ENCODE measurements at places on chromosomes 7 and 10.

DNA sequence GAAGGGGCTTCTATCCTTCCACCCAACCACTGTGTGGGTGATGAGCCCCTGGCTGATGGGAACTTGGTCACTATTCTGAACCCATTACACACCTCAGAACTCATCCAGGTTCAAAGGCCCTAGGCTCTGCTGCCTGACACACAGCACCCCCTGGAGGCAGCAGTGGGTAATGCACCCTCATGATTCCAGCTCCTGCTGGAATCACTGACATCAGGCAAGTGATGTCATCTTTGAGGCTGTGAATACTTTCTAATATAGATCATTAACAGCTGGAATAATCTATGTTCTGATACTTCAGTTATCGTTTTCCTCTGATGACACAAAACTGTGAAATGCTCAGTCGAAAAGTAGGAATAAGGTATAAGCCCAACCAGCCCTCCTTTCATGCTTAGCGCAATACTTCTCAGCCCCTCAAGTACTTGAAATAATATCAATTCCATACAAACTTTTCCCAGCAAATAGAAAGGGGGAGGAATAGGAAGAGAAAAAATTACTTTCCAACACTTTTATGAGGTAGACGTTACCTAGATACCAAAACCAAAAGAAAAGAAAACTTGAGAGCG is 7.5 kb upstream of the RBP3 start:
- no peak for DNase-seq

GRCh38 chr7:49885593-49886285 is 112.3 kb downstream of the VWC2 start:
- no peak for DNase-seq

DNA sequence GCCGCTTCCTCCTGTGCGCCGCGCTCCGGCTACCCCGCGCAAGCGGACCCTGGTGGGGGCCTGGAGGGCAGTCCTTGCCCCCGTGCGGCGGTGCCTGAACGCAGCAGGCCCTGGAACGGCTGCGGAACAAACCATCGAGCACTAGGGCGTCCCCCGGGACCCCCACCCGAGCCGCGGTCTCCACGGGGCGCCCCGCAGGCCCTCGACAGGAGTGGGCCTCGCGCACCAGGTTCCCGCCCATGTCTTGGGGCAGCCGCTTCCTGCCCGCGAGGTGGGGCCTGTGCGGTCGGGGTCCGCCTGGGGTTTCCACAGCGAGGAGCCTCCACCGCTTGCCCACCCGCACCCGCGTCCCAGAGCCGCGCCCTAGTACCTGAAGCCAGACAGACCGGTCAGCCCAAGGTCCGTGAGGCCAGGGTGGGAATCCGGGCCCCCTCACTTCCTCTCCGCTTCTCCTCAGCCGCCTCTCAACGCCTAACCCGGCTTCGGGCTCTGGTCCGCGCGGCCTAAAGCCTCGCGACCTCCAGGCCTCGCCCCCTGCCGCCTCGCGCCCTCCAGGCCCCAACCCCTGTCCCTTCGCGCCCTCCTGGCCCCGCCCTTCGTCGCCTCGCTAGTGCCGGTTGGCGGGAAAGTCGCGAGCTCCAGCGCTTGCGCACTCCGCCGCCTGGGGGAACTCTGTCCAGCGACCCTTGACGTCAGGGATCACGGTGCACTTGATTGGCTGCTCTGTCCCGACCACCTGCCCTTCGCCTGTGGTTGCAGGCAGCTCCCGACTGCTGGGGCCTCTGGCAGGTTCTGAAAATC is 7.0 kb upstream of the GBX1 start:
- no peak for DNase-seq

GRCh38 chr10:35398908-35399307 is 62.6 kb downstream of the CCNY start:
- no peak for DNase-seq

DNA sequence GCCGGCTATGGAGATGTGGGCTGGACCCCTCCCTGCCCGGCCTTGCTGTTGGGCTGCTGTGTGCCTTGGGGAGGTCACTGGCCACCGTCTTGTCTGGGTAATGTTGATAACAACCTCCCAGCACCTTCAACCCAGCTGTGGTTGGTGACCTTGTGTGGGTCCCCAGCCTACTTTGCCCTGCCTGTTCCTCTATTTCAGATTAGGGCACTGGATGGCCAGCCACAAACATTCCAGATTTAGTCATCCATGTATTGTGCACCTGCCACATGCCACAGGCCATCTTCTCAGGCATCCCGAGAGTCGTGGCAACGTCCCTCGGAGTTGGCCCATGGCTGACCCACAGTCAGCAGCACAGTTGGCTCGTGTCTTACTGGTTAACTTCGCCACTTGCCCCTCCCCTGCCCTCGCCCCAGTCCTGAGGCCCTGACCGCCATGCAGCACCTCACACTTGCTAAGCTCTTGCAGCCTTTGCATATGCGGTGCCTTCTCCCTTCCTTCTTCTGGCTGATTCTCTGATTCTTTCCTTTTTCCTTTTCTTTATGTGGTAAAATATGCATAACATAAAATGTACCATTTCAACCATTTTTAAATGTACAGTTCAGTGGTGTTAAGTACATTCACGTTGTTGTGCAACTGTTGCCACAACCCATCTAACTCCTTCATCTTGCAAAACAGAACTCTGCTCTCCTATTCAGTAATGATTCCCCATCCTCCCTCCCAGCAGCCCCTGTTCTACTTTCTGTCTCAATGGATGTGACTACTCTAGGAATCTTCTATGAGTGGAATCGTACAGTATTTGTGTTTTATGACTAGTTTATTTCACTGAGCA is 60.6 kb downstream of the PRF1 start:
- DNase-seq = no peak

DNA sequence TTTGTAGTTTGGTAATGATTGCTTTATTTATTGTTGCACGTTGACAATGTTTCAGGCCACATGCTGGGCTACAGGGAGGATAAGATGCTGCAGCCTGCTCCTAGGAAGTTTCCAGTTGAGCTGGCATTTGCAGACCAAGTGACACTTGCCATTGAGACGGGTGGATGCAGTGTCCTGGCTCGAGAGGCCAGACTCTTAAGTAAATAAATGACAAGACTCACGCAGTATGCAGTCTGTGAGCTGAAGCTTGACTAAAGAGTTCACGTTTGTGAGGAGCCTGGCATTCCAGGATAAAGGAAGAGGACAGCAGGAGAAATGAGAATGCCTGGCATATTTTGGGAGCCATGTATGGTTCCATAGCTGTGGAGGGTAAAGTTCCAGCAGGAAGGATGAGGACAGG is 105.8 kb downstream of the BAMBI start:
- DNase-seq = no peak

DNA sequence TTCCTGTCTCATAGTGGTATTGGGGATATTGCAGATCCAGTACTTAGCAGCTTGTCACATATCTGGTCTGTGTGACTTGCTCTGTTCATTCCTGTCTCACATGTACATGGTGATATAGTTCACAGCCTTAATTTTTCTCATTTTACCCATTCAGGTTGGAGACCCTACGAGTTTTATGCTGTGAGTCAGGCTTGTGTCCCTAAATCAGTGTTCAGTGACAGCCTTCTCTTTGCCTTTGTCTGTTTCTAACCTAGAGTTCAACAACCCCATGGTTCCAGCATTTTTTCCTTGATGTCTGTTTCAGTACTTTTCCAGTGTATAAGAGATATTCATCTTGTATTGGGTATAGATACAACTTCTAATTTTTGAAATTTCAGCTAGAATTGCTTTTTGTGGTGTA is 1016.2 kb downstream of the LRMDA start:
- DNase-seq = no peak

GRCh38 chr7:148151778-148152177 is 438.8 kb upstream of the C7orf33 start:
- no peak for DNase-seq

- DNase-seq = no peak
Observed at GRCh38 chr10:15595260-15595659, 124.5 kb downstream of the ITGA8 start.

- no peak for DNase-seq
Observed at GRCh38 chr10:20891338-20891714, 5.8 kb downstream of the NEBL start.

DNA sequence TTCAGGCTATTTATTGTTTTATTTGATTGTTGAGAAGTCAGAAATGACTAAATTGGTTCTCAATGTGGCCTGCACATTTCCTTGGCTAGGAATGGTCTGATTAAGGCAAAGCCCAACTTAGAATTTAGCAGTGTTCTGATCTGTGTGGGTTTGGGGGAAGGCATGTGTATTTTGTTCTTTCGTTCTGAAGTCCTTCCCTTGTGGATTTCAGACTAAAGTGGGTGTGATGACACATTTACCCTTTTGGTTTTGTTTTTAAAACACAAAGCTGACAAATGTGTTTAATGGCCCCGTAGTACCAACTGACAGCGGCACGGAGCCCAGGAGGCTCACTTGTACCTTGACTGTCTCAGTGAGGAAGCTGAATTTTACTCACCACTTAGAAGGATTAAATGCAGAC is 452.3 kb upstream of the GALNT17 start:
- DNase-seq = no peak

DNA sequence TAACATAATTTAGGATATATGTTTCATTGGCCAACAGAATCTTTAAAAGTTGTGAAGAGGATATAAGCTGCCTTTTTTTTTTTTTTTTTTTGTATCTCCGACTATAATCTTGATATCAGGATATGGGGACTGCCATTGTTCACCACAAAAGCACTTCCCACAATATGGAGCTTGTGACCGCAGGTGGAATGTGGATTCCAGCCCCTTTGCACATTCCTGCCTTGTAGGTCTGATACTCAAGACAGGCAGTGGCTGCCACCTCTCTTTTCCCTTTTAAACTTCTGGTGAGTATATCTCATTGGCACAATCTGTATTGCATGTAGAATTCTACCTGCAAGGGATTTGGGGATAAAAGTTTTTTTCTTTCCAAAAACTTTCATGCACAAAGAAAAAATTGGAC is 272.7 kb upstream of the VWC2 start:
- no peak for DNase-seq

DNA sequence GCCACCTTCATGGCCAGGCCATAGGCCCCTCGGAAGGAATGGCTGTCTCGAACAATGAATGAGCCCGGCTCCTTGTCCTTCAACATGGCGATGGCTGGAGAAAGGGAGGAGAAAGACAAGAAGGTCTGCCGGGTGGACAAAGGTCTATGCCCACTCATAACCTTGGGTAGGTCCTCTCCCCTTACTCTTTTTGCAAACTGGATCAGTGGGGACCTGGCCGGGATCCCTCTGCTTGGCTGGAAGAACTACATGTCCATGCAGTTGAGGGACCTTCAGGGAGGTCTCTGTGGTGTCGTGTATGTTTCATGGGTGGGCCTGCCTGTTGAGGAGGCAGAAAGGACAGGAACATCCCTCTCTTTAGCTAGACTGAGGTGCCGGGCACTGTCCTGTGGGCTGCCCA is 284.8 kb downstream of the TNS3 start:
- DNase-seq = no peak

All from NCI-H187 treated with DMSO at 0.1 percent for 48 hours (cell line).